ENCODE measurements at places on chromosomes 4 and X.

DNA sequence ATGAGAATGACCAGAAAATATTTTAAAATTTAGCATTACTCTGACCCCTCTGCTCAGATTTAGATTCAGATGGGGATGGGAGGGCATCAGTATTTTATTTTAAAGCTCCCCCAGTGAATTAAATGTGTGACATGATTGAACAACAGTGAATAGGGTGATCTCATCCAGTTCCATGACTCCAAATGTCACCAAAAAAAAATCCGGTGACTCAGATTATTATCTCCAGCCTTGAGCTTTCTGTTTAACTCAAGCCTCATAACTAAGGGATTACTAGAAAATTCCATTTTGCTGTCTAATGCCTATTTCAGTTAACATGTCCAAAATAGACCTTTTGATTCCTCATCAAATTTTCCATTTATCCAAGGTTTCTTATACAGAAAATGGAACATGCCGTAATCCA, 121.8 kb upstream of the TMEM47 start:
- DNase-seq, result no peak

DNA sequence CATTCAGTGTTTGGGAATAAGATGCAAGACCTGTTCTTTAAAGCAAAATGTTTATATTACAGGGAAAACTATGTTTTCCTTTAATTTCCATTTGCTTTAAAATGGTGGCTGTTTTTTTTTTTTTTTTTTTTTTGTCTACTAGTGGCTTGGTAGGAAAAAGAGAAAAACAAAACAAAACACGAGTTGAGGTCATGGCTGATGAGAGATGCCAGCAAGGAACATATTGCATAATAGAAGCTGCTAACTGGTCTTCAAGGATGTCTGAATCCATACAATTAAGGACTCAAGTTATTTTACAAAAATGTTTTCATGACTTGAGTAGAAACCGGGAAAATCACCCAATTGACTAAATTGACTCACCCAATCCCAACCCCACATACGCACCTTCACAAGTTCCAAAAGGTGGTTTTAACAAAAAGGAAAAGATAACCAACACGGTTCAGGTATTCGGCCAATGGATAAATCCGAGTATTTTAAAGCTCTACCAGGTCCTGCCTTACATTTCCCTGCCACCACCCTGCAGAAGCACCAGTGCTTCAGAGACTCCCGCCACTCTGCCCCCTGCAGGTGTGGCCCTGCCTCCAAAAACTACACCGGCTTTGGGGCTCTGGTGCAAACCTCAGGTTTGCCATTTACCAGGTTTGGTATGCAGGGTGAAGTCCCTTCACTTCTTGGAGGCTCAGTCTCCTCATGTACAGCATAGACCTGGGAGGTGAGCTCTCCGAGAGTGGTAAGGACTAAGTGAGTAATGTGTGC, 27.1 kb downstream of the PIR start:
- no peak for DNase-seq

DNA sequence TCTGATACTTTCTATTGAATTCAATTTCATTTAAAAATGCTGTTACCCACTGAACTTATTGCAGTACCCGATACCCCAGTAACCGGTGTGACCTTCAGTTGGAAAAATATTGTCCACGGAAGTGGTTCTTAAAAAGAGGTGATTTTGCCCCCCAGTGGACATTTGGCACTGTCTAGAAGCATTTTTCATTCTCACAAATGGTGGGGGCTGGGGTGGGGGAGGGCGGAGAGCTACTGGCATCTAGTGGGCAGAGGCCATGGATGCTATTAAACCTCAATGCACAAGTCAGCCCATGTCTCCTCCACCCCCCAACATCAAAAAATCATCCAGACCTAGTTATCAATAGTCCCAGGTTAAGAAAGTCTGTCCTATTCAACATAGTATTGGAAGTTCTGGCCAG, 19.6 kb upstream of the CHM start:
- no peak for DNase-seq

DNA sequence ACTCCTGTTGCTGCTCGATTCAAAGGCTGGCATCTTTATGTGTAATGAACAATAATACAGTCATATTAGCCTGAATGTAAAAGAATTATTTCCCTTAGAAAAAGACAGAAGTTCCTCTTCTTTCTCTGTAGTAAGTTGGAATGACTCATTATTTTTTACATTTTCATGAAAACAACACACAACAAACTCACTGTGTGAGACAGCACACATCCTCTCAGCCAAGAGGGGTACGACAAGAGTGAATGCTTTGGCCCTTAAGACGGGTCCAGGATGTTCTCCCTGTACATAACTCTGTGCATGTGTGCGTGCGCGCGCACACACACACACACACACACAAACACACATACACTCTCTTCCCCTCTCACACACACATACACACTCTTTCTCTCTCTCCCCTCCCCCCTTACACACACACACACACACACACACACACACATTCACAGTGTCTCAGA, 72.8 kb downstream of the MANBA start:
- DNase-seq, result no peak

GRCh38 chr4:123817025-123817688, 420.6 kb downstream of the SPRY1 start:
- DNase-seq, result no peak

GRCh38 chrX:6021316-6022091, 207.2 kb downstream of the NLGN4X start:
- DNase-seq, result peak; percentile 2

DNA sequence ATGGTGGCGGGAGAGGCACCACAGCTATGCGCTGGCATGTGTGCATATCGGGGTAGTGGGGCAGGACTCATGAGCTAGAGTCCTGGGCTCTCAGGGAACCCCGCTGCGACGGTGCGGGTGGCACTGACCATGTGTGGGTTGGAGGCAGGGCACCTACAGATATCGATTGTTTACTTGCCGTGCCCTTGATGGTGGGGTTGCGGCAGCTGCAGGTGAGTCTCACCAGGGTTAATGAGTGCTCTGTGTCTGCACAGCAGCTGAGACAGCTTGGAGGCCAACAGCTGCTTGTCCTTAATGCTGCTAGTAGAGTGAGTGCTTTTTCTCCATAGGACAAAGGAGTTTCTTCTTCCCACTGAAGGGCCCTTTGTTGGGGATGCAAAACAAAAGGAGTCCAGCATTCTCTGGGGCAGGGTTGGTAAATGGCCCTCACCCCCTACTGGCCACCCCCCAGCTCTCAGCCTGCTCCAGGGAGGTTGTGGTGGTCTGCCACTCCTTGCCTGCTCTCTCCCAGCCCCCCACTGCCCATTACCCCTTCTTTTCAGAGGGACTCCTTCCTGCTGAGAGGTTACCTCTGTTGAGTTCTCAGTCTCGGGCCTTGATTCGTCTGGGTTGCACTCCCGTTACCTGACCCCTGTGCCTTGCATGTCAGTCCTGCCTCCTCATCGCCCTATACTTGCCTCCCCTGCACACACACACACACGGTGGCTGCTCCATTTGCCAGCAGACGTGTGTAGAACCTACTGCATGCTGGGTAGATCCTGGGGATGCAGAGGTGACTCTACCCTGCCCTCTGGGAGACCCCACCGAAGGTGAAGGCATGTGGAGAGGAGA, 52.8 kb downstream of the TBC1D14 start:
- DNase-seq, result no peak

DNA sequence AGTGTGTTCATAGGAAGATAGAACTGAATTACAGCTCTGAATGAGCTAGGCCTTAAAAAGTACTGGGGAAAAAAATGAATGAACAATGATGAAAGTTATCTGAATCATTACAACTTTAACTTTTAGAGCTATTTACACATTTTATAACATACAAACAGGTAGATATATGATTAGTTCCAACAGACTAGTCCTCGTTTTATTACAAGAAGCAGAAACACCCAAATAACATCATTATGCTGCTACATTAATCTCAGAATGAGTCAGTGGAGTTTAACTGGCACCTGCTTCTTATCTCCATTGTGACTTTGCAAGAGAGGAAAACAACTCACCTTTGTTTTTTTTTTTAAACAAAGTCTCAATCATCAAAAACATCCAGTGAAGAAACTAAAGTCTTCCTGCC, 15.2 kb downstream of the ATP8A1 start:
- no peak for DNase-seq

DNA sequence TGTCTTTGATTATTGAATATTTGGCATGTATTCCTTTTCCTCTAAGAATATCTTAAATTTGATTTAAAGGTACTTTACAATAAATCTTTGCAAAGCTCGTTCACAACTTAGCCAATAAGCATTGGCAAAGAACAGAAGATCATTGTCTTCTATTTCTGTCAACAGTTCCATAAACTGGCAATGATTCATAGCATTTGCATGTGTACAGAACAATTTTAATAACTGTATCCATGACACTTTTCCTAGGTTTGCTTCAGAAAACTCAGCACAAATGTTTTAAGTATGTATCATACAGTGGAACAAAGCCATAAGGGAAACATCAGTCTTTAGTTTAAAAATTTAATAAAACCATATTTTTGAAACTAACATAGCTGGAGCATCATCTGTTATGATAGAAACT, 462.7 kb upstream of the RPS6KA3 start:
- no peak for DNase-seq

- DNase-seq, result no peak
Measured at GRCh38 chrX:53075011-53075410, 7.2 kb upstream of the TSPYL2 start.

DNA sequence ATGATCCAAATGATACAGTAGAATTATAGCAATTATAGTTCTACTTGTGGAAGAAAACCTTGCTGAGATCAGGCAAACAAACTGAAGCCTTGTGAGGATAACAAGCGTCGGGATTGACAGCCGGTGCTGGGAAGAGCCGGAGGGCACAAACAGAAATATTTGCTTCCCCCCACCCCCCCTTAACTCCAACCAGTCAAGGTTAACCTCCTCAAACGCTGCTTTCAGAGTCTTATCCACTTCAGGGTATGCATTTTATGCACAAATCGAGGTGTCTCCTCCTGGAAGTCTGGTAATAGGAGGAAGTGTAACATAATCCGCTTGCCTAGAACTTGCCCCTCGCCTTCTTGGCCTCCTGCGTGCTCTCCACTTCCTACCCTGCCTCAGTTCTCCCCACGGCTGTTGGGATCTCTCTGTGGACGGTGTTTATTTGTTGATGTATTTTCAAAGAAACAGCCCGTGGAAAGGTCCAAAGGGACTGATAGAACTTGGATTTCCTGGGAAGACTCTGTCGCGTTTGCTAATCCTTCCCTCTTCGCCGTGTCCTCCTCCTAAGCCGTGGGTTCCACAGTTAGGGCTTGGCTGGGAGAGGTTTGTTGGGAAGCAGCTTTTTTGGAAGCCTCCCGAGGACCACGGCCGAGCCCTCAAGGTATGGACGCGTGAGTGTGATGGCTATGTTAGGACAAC, 4.1 kb upstream of the ARX start:
- DNase-seq, result no peak

DNA sequence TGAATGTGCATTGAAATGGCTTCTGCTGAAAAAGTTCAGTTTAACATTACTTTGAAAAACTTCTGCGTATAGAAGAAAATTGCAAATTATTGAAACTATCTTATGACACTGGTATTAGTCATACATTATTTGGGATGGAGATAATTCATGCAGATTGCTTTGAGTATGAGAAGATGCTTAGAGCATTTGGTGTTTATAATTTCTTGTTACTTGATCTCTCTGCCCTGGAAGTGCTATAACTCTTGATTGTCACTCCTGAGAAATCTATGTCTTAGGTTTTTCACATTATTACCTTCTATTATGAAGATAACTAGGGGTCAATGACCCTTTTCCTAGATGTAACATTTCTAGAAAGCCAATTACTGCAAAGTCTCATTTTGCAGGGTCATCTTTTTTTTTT, 36.4 kb downstream of the TMEM131L start:
- no peak for DNase-seq

DNA sequence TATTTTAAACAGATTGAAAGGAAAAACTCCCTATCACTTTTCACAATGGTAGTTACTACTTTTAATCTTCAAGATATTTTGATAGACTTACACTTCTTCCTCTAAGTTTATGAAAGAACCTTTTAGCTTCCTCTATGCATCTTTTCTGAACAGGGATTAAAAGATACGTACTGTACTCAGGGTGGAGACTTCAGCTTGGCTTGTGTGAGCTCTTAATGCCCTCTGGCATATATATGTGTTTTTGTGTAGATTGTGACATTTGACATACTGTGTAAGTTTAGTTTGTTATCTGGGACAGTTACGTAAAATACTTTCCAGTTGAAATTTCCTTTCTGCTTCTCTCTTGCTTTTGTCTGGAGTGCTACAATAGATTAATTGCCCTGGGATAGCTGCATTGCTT, 109.3 kb upstream of the NUDT6 start:
- DNase-seq, result no peak

DNA sequence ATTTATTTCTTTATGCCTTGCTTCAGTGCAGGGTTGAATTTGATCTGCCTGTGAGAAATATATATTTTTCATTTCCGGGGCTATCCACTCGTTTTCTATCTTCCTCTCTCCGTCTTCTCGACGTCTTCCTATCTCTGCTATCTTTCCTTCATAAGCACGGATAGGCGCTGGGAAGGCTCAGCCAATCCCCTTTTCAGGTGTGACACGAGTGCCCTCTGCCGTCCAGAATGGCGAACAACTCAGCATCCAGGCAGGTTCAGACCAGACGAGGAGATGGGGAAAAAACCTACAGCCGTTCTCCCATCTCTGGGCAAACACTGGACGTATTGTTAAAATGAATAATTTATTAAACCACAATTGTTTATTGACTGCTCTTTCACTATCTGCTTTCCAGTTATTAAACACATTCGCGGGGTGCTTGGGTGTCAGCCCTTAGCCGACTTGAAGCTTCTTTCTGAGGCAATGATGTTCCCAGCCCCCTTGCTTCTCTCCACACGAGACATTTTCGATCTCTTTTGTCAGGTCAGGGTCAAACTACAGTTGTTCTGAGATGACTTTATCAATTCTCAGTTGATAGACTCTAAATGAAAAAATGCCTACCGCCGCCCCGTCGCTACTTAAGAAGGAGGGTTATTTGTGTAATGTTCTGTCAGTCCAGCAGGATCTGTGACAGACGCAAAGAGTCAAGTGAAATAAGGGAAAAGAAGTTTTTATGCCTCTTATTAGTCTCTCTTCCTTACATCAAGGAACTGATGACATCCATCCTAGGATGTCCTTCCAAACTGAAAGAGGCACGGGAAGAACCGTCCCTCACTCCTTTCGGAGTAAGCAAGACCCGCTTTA, 96.3 kb upstream of the NOCT start:
- peak; percentile 35 for DNase-seq

GRCh38 chr4:107304699-107305286, 268.7 kb upstream of the DKK2 start:
- no peak for DNase-seq

DNA sequence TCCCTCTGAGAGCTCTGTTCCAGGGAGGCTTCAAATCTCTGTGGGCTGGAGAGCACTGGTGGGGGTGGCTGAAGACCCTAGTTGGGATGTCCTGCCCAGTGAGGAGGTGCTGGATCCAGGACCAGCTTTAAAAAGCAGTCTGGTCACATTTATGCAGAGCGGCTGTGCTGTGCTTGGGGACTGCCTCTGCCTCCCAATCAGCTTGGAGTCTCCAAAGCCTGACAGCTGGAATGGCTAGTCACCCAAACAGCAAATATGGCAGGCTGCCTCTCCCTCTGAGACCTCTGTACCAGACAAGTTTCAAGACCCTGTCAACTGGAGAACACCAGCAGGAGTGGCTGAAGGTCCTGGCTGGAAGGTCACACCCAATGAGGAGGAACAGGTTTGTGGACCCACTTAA, 848.1 kb upstream of the DIAPH2 start:
- DNase-seq, result no peak

GRCh38 chrX:15816438-15816809, 26.1 kb downstream of the ZRSR2 start:
- DNase-seq, result no peak

GRCh38 chr4:171742436-171742835, 70.8 kb upstream of the GALNTL6 start:
- DNase-seq, result no peak

- no peak for DNase-seq
Measured at GRCh38 chr4:164224871-164225270, 529.1 kb upstream of the SMIM31 start.

- DNase-seq, result no peak
Measured at GRCh38 chrX:66016905-66017658, 22.8 kb downstream of the VSIG4 start.

Measured in CD4-positive, alpha-beta T cell treated with Interleukin-10 for 1 hour (primary cell).